Activated CD4-positive, alpha-beta memory T cell treated with anti-CD3 and anti-CD28 coated beads, Interleukin-2, amount 10 ng/mL, durations not matched to agents 7 days and 5 days (primary cell): ENCODE measurements at places on chromosomes 12 and 14. TPM values are rescaled to one million over a fixed set of nuclear protein-coding genes. Genes with fewer than 3 reads are reported as not detected.

Gene ANKRD33
- not detected for total RNA-seq

Gene KRT2
- total RNA-seq, result not detected

Gene LMNTD1
- not detected for total RNA-seq

Gene PLEKHG7
- 0.05 TPM for total RNA-seq

Gene TAS2R30
- 1.6 TPM for total RNA-seq

Gene CIROP
- total RNA-seq, result not detected

Gene LHX5
- total RNA-seq, result not detected

Gene NINJ2
- total RNA-seq, result 13.5 TPM
